Chondrocyte (in vitro differentiated cells): ENCODE measurements at places on chromosomes 2 and 18.

GRCh38 chr2:206125901-206126300, 33.3 kb downstream of the NDUFS1 start:
- no peak for DNase-seq

GRCh38 chr2:46334389-46335271, 37.4 kb downstream of the EPAS1 start:
- no peak for DNase-seq

DNA sequence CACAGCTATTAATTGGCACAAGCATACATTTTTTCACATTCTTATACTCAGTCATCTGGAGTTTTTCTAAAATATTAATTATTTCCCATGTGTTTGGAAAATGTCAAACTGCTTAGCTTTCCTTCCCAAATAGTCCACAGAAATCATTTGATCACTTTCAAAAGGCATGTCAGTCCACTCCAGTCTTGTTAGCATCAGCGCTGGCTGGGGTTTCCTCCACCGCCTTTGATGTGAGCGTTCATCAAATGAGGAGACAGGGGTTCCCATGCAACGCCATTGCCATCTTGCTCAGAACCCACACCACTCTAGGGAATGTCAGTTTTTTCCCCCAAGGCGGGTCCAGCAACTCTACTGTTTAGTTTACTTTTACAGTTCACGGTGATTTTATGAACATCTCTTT, 13.1 kb upstream of the RAX start:
- DNase-seq = no peak

GRCh38 chr2:98869870-98870269, 66.2 kb downstream of the CRACDL start:
- DNase-seq = no peak

- no peak for DNase-seq
Measured at GRCh38 chr2:31428001-31428418, 13.5 kb upstream of the XDH start.

DNA sequence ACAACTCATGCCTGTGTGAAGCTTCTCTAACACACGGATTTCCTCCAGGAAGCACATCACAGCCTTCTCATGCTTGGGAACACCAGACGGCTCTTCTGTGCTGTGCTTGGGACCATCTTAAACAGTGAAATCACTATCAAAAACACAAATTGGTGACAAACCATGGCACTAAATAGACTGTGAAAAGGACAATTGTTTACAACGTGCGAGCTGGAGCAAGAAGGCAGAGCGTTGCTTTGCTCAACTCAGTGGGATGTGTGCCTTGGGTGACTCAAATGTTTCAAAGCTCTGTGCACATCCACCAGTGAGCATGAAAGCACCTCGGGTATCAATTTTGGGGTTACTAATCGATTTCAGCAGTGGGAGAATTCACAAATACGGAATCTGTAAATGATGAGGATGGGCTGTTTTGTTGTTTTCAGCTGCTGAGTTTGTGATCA, 182.4 kb upstream of the ARL4C start:
- DNase-seq = no peak

- no peak for DNase-seq
Measured at GRCh38 chr2:127398239-127398590, 10.4 kb upstream of the MAP3K2 start.

DNA sequence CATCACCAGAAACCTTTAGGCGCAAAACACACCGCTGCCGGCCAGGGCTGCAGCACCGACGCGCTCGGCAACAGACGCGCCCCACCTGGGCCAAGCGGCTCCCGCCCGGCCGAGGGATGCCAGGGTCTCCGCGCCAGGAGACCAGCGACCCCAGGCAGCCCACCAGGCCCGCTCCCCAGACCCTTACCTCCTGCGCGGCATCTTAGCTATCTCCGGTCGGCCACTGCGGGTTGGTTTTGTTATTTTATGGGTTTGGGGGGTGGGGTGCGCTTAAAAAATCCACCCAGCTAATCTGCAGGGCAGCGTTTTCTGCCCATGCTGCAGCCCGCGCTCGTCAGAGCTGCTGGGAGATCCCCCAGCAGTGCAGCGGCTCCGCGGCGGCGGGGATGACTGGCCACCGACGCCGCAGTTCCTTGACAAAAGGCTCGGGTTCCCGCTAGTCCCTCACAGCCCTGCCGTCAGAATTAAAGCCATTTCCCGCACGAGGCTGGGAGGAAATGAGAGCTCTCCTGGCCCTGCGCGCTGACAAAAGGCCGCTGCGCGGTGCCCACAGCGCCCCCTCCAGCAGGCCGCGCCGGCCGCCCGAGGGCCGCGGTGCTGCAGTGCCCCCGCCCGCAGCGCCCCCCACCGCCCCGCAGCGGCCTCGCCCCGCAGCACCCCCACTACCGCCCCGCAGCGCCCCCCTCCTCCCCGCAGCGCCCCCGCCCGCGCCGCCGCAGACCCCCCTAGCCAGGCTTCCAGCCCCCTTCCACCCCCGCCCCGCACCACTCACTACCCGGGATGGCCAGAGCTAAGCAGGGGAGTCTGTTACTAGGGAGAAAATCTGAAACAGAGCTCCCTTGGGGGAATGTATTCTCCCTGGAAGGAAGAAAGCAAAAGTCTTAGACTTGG, at the start of gene ADD2:
TSS of gene ADD2 (minus strand) at position 502 of the 891 bp plus-strand sequence. CDS start 61,792 bp downstream, outside the sequence.
- no peak for DNase-seq
